ENCODE measurements at places on chromosomes 1 and 21.

- peak; percentile 48 for DNase-seq
These were observed 93.5 kb downstream of the TTLL7 start for GRCh38 chr1:83905315-83905907.

- DNase-seq, result no peak
These were observed 199.2 kb downstream of the ROR1 start for GRCh38 chr1:63973005-63973419.

DNA sequence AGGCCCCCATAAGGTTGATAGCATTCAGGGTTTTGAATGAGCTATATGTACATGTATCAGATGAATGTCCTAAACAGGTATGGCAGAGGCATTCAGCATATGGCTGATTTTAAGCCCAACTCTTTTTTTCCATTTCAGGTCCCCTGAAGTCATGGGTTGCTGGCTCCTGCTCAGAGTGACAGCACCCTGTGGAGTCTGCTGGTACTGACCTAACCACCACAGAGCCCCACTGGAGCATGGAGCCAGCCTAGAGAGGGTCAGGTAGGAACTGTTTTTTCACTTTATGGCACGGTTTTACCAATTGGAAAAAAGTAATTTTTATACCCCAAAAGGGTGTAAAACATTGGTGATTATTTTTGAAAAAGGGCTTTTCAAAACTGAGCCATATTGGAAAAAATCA, 82.5 kb upstream of the MPC2 start:
- no peak for DNase-seq

DNA sequence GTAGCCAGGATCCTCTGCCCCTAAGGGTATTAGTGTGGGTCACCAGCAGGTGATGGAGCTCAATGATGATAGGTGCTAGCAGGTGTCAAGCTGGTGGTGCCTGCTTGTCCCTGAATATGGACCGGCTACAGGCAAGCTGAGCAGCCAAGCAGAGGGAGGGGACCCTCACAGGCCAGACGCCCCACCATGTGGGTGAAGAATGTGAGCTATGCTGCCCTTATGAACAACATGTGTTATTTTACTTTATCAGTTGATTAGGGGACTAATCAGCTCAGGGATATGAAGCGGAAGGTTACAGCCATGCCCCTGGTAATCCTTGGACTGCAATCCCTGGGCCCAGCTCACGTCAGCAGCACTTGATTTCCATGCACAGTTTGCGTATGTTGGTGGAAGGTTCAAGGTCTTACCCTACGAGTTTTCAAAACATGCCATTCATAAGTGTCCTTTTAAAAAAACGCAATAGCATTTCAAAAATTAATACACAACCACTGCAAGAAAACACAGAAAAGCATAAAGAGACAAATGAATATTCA, 106.0 kb downstream of the CDC7 start:
- no peak for DNase-seq

GRCh38 chr1:87132284-87132870, 196.3 kb upstream of the LMO4 start:
- no peak for DNase-seq

DNA sequence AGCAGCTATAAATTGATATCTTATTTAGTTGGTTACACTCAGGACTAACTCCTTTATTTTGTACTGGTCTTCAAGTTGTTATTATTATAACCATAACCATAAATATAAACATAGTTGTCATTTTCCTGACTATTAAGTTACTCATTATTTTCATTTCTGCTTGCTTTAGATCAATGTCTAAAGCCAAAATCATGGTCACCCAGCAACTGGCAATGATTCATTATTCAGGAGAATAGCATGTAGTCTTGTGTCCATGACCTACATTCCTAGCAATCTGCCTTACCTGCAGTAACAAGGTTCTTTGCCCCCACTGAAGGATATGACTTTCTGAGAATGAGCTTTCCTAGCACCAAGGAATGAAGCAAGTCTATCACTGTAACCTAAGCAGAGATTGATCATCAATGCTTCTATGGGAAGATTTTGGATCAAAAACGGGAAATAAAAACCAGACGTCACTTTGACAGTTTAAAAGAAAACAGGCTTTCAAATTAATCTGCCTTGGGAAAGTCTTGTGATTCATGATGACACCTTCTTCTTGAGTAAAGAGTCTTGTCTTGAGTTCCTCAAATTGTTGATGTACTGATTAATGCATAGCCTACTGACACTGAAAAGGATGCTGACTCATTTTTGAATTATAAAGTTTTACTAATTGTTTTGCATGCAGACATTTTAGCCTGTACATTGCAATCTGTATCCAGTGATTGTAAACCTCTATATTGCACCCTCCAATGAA, 203.3 kb upstream of the IVNS1ABP start:
- DNase-seq, result no peak

- no peak for DNase-seq
These were observed 52.4 kb upstream of the LRP8 start for GRCh38 chr1:53380296-53380695.

DNA sequence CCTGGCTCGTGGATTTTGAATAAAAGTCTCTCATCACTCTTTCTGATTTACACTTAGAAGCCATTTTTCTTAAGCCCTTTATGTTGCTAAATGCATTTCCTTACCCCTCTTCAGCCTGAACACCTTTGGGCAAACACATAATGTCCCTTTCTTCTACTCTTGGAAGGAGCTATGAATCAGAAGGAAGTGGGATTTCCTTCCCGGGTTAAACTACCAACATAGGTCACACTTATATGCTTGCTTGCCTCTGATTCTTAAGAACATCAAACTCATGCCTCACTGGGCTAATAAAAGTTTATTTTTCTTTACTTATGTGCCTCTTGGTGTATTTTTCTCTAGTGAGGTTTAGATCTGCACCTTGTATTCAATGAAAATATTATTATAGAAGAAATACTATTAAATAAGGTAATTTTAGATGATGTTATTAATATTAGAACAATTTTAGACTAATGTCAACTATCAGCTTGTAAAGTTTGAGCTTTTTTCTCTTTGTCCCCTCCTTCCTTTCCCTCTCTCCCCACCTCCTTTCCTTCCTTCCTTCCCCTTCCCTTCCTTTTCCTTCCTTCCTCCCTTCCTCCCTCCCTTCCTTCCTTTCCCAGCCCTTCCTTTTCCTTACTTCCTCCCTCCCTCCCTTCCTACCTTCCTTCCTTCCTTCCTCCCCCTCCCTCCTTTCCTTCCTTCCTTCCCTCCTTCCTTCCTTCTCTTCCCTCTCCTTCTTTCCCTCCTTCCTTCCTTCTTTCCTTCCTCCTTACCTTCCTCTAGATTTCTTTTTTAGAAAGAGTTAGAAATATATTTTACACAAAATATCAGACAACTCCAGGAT, 66.5 kb upstream of the KCNJ6 start:
- DNase-seq, result no peak

DNA sequence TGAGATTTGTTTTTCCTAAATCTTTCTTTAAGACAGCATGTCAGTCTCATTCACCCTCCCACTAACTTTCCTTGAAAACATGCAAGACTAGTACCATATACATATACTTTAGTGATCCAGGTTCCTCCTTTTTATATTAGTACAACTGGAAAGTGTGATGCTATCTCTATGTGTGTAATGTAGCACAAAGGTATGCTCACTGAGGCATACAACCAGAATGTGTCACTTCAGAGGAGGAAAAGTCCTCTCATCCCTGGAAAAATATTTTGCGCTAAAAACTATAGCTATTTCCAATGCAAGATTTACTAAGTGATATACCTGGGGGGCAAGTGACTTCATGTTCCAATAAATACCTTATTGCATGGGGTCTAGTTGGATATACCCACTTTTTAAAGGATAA, 45.9 kb downstream of the BARHL2 start:
- no peak for DNase-seq

- DNase-seq, result no peak
These were observed 431 bp downstream of the MTARC1 start for GRCh38 chr1:220787069-220787619.

DNA sequence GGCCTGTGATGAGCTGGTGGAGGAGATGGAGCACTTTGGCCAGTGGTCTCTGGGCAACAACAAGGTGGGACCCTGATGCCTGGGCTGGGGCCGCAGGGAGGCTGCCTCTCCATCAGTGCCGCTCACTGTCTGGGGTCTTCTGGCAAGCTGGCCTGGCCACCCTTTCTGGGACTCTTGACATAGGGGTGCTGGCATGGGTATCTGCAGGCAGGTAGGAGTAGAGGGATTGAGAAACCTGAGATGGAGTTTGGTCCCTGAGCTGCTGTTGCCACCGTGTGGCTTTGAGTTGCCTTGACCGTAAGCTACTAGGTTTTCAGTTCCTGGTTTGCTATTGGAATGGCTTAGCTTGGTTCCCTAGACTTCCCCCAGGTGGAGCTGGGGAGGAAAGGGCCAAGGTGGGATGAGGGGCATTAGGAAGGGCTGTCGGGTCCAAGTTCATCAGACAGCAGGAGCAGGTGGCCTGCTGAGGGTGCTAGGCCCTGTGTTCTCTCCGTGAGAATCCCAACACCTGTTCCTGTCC, 13.2 kb upstream of the MFN2 start:
- DNase-seq, result peak; percentile 51

GRCh38 chr1:21586846-21587601, 77.8 kb downstream of the ALPL start:
- peak; percentile 84 for DNase-seq

DNA sequence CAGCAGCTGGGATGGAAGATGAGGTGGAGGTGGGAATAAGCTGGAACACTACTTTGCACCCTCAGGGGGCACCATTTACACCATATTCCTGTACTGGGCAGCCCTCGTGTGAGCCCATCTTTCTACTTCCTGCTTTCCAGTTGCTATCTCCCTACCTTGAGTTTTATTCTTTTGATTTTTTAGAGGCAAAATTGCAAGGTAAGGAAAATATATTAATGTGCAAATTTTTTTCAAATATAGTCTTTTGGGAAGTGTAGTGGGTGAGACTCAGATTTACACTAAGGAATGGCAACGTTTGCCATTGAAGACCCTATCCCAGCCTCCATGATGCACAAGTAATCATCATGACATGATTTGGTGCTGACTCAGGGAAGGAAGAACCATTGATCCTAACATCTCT, 31.1 kb upstream of the DUSP23 start:
- DNase-seq, result no peak

GRCh38 chr1:150194381-150195031, 41.4 kb downstream of the ANP32E start:
- peak; percentile 54 for DNase-seq

DNA sequence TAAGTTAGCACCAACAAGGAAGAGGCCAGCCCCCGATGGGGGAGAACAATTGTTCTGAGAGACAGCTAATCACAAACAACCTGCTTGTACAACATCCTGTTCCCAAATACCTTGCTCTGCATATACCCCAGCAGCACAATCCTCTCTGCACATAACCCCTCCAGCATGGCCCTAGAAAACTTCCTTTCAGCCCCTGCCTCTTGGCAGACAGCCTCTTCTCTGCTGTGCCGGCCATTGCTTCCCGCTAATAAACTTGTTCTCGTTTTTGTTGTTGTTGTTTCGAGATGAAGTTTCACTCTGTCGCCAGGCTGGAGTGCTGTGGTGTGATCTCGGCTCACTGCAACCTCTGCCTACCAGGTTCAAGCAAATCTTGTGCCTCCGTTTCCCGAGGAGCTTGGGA, 392.7 kb downstream of the SMYD3 start:
- no peak for DNase-seq

- no peak for DNase-seq
These were observed 49.9 kb upstream of the HAO2 start for GRCh38 chr1:119318466-119319309.

- DNase-seq, result no peak
These were observed 33.4 kb upstream of the PTPRC start for GRCh38 chr1:198605406-198605805.

DNA sequence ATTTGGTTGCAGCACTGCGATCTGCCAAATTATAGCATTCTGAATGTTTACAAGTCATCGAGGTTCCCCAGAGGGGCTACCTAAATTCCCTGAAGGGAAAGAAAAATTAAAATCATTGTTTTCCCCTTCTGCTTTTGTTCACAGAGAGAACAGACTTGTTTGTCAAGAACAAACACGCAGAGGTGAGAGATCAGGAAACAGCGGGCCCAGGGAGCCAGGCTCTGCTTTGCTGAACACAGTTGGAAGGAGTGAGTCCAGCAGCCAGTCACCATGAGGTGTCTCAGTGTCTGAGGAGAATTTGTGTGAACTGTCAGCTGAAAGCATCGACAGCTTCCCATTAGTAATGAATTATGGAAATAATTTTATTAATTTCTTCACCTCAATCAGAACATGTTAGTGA, 52.5 kb downstream of the RWDD3 start:
- DNase-seq, result no peak

DNA sequence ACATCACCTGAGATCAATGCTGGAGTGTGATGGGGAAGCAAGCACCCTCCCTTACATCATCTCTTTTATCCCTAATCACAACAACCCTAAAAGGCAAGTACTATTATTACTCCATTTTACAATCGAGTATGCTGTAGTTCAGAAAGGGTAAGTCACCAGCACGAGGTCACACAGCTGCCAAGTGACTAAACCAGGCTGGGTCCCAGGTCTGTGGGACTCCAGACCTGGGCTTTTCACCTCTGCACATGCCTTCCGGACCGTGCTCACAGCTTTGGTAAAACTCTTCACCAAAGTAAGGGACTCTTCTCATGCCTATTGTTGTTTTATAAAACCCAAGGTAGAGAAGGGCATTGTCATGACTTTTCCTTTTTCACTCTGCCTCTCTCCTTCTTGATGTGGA, 130.9 kb downstream of the DMRTB1 start:
- no peak for DNase-seq

- no peak for DNase-seq
These were observed 57.8 kb upstream of the KCNJ6 start for GRCh38 chr21:37974081-37974480.

- no peak for DNase-seq
These were observed 12.3 kb upstream of the RIMKLA start for GRCh38 chr1:42368096-42368795.

DNA sequence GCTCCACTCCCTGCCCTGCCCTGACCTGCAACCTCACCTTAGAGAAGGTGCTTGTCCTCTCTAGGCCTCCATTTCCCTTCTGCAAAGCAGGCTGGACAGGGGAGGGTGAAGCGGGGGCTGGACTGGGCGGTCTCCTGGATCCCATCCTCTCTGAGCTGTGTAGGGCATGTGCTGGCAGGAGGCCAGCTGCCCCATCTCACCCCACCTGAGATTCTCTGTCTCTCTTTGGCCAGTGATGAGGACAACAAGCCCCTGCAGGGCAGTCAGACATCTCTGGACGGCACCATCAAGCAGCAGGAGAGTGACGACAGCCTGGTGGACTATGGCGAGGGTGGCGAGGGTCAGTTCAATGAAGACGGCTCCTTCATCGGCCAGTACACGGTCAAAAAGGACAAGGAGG, 26.9 kb upstream of the CNTN2 start:
- no peak for DNase-seq

Measured in fibroblast of pulmonary artery (primary cell).